ENCODE measurements at places on chromosomes 7 and 10.
A peak's percentile ranks its signal among the peaks of the same experiment; 100 is the strongest.

DNA sequence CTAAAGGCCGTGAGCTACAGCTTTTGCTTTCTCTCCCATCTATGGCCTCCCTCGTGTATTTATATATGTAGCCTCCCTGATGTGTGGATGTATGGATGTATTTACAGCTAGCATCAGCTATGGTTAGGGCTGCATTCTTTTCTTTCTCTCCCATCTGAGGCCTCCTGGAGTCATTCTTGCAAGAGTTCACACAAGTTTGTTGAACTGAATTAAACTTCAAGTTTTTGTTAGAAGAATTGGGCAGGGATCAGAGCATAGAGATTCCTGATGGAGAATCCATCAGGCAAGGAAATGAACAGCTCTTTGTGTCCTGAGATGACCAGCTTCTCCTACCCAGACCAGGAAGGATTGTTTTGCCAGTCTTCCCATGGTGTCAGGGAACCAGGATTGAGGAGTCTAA, 60.3 kb downstream of the AHCYL2 start:
- peak; percentile 54 for DNase-seq

- DNase-seq, result no peak
These were observed 106.7 kb downstream of the CYTH3 start for GRCh38 chr7:6165521-6166320.

GRCh38 chr7:18308938-18309337, 186.6 kb upstream of the HDAC9 start:
- no peak for DNase-seq

GRCh38 chr10:43978091-43978490, 329.4 kb upstream of the ZNF32 start:
- peak; percentile 23 for DNase-seq

DNA sequence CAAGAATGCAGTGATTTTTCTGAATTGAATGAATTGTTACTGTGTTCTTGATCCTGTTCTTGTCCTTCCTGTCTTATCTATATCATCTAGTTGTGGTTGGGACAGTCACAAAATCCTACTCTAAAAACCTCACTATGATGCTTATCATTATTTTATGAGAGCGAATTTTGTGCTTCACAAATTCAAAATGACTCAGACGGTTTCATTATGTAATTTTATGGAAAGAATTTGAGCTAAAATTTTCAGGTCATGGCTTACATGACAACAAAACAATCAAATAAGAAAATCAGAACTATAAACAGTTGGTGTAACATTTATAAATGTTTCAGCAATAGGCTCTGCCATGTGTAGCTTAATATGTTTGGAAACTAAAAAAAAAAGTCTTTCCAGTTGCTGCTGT, 6.9 kb downstream of the PRKAR2B start:
- DNase-seq, result no peak

DNA sequence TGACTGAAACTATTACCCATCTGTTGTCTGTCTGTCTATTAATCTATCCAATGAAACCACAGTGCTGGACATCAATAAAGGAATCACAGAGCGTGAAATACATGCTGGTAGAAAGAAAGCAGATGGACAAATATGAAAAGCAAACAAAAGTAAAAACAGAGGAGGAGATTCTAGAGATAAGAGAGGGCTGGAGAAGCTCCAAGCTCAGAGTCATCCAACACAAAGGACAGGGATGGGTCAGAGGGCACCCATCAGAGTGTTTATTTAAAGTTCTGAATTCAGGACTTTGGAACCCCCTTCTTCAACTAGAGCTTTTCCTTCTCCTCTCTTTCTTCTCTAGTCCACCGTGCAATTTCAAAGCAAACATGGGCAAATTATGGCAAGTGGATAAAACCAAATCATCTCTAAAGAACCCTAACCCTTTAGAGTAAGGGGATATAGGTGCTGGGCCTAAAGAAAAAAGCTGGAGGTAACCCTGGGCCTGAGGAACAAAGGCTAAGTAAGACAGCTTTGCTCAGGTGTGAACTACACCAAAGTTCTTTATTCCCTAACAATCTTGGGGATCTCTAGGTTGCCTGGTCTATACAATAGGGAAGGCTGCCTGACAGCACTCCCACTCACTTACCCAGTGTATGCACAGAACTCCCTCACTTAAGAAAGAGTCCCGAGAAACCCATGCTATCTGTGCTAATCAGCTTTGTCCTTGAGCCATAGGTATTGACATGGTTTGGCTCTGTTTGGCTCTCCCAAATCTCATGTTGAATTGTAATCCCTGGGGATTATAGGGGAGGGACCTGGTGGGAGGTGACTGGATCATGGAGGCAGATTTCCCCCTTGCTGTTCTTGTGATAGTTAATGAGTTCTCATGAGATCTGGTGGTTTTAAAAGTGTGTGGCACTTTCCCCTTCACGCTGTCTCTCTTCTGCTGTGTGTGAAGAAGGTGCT, 97.0 kb downstream of the BAMBI start:
- no peak for DNase-seq

- DNase-seq, result no peak
These were observed 34.7 kb downstream of the UBE2D4 start for GRCh38 chr7:43960933-43961332.

GRCh38 chr10:11265484-11265883, 247.8 kb downstream of the CELF2 start:
- no peak for DNase-seq

DNA sequence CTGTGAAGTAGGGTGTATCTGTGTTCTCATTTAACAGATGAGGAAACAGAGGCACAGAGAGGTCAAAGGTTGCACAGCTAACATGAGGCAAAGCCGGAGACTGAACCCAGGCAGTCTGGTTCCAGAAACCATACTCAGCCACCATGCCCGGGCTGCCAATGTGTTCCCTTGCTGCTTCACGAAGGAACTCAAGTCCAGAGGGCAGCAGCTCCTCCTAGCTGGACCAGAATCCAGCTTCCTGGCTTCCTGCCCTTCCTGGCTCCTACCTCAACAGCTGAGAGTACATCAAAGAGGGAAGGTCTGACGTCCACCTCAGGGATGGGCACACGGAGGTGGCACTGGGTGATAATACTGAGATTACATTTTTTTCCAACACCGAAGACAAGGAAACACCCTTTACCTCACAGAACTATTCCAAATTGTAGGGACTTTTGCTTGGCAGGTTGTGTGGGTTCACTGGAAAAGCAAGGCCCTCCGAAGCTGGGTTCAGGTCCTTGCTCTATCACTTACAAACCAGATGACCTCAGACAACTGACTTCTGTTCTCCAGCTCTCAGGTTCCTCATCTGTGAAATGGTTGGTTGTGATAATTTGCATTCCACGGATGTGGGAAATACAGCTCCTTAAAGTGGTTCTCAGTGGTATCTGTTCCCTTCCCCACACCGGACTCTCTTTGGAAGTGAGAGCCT, 154.1 kb upstream of the ZMIZ1 start:
- DNase-seq, result no peak

DNA sequence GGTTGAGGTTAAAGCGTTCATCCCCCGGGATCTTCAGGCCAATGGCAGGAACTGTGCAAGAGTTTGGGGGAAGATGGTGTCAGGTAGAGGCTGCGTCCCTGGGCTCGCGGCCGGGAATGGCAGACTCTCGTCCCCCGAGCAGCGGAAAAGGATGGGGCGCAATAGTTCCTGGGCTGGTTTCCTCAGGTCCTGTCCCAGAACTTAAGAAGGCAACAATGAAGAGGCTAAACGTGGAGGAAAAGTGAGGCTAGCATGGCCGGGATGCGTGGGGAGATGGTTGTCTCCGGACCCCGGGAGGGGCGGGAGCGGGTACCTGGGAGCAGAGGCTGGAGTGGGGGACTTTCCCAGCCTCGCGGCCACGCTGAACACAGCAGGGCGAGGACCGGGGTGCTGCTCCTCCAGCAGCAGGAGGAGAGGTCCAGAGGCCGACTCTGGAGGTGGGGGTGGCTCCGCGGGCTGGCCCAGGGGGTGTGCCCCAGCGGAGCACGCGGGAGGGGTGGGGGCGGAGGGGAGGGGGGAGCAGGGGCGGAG, 882 bp downstream of the IRF5 start:
- DNase-seq, result no peak

- DNase-seq, result no peak
These were observed 108.4 kb downstream of the MKI67 start for GRCh38 chr10:128017822-128018221.

GRCh38 chr7:131104596-131105293, 222.9 kb upstream of the MKLN1 start:
- no peak for DNase-seq

GRCh38 chr10:63761243-63761642, 240.0 kb downstream of the REEP3 start:
- DNase-seq, result no peak

Measured in muscle of leg (tissue), 16 donors.